Calu3 (cell line): ENCODE measurements at places on chromosomes 3 and 15.

- DNase-seq: no peak
Measured at GRCh38 chr15:78243058-78243457, 8.7 kb upstream of the ACSBG1 start.

GRCh38 chr3:126372413-126373145 is 15.4 kb upstream of the KLF15 start:
- no peak for DNase-seq

GRCh38 chr15:33567652-33568051 is 256.9 kb downstream of the RYR3 start:
- DNase-seq: no peak

- no peak for DNase-seq
Measured at GRCh38 chr3:71907996-71908395, 123.0 kb upstream of the PROK2 start.

DNA sequence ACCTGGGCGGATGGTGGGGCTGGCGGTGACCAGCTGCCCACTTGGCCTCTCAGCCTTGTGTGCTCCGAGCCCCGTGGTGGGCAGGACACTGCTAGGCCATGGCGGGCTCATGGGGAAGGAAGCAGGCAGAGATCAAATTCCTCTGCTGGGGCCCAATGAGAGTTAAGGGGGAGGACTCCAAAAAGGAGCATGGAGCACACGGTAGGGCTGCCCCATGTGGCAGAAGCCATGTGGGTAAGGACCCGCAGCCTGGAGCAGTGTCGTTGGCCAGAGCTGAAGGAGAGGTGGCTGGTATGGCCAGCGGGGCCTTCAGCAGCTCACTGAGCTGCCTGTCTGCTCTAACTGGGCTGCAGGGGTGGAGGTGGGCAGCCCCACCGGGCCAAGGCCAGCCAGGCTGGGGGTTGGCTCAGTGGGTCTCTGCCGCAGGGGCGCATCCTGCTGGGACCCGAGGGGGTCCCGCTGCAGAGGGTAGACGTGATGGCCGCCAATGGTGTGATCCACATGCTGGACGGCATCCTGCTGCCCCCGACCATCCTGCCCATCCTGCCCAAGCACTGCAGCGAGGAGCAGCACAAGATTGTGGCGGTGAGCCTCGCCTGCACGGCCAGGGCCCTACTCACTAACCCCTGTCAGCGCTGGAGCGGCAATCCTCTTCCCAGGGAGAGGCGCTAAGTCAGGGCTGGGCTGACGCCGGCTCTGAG is 11.3 kb downstream of the STAB1 start:
- DNase-seq: no peak

DNA sequence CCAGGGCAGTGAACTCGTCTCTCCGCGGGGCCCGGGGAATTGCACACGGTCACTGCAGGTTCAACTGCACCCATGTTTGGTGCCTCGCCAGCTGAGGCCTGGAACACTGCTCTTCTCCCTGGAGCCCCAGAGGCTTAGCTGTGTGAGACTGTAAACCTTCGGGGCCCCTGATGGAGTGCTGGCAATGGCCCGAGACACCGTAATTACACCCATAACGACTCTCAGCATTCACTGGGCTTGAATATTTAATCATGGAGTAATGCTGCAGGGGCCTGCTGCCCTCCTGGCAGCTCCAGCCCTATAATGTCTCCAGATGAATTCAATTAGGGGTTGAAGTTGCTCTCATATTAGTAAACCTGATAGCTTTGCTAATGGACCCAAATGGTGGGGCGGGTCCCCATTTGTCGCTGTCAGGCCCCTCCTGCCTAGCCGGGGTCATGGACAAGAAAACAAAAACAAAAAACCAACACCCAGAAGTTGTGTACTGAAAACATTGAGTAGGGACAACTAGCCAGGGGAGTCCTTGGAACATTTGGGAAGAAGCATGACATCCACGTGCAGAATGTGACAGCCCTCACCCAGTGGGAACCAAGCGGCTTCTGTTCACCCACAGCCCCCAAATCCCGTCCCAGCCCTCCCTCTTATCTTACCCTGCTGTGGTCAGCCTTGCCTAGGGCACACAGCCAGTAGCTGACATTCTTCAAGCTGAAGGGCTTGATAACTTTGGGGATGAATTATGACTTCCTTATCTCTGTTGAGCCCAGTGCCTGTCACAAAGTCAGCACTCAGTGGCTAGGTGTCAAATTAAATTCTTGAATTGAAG is 74.3 kb upstream of the SCN5A start:
- DNase-seq: no peak

DNA sequence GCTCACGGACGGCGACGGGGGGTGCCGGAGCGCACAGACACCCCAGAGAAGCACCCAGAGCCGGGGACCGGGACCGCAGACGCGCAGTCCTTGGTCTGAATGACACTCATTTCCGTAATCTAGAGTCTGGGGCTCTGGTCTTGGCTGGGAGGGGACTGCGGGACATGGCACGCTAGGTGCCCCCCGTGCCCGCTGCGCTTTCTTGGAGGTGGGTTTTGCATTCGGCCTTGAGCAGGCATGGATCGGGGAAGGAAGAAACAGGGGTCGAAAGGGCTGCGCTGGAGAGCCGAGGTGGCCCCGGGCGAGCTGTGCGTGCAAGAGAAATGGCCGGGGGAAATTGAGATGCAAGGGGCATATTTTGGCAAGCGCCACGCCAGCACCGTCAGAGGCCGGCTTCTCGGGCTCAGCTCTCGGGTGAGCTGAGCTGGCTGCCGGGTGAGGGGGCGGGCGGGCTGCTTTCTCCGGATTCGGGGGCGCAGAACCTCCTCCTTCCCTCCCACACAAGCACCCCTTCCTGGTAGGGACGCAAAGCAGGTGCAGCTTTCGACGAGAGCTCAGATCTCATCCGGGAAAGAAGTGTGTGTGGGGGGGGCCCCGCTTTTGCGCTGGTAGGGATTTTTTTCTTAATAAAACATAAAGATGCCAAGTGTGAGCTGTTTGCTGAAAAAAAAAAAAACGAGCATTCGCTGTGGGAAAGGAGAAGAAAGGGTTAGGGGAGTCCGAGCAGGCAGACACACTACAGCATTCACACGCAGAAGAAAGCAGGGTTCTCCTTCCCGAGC is 963 bp upstream of the NTRK3 start:
- DNase-seq: no peak

GRCh38 chr3:133440652-133441051 is 40.8 kb downstream of the BFSP2 start:
- no peak for DNase-seq

GRCh38 chr3:15805756-15806266 is 8.0 kb upstream of the ANKRD28 start:
- DNase-seq: no peak

DNA sequence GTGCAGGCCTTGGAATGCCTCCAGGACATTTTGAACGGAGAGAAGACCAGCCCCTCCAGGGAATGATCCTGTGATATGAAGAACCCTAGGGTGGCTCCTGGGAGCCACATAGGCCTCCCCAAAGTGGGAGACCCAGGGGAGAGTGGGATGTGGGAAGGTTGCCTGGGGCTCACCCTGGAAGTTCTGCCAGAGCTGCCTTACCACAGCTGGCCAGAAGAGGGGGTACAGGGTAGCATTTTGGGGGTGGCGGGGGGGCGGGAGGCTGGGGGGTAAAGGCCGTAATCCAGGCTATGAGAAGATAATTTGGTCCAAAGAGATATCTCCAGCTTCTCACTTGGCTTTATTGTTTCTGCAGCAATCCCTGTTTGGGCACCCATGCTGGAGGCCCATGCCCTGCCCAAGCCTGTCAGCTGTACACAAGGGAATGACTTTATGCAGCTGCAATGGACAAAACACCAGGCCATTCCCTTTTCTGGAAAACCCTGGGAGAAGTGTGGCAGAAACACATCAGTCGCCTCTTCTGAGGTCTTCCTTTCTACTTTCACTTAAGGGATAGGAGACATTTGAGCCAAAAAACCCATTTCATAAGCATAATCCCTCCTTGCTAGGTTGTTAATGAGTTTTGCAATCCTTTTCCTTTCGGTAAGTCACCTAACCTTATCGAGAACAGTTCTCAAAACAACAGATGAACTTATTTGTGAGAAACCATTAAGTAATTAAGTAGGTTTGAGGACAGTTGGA is 11.0 kb upstream of the MUSTN1 start:
- DNase-seq: no peak

DNA sequence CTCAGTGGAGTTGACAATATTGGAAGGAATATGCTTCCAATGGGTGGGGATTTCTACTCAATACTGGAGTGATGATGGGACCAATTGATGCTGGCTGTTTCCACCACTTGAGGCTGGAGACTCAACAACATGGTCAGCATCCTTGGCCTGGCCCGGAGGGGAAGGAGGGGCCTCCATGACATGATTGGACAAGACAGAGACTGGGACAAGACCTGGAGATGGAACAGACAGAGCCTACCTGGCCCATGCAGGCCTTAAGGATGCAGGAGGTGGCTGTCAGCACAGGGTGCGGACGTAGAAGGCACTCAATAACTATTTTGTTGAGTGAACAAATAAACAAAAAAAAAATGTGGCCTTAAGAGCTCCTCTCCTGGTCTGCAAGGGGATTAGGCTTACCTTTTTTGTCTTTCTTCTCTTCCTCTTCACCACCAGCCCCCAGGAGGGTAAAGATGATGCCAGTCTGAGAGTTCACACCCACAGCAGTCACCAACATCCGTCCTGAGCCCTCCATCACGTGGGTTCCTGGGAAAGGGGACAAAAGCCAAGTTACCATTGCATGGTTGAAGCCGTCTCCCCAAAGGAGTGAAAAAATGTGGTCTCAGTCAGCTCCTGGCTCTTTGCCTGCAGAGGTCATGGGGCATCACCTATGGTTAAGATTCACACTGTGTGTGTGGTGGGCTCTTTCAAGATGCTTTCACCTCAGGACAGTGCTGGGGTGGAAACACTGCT is 67.1 kb upstream of the SEC13 start:
- no peak for DNase-seq

DNA sequence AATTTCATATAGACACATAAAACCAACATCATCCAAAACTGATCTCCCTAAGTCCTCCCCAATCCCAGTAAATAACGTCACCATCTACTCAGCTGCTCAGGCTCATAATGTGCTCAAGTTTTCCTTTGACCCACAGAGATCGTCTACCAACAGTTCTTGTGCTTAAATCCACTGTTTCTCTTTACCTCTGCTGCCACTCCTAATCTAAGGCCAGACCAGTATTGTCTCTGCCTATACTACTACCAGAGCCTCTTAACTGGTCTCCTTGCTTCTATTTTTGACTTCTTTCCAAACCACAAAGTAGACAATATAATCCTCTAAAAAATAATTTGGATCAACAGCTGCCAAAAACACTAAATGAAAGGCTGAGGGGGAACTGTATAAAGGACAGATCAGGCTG is 65.3 kb downstream of the CLASP2 start:
- no peak for DNase-seq

- no peak for DNase-seq
Measured at GRCh38 chr3:101624857-101625256, 50.9 kb downstream of the PCNP start.

DNA sequence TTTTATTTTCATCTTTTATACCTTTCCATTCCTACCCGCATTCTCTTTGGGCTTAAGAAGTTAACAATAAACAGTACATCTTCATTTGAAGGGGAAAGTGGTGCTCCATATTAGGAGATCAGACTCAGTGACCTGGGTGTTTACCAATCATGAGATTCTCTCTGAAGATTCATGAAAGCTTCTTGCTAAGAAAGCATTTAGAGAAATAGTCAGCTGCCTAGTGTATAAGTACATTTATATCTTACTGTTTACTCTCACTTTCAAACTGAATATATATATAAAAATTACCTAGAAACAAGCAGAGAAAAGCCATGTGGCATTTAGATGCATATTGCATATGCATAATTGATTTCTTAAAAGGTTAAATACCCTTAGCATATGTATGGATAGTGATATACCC is 100.5 kb downstream of the KCNH8 start:
- no peak for DNase-seq
